ENCODE measurements at places on chromosomes 2 and 18.

DNA sequence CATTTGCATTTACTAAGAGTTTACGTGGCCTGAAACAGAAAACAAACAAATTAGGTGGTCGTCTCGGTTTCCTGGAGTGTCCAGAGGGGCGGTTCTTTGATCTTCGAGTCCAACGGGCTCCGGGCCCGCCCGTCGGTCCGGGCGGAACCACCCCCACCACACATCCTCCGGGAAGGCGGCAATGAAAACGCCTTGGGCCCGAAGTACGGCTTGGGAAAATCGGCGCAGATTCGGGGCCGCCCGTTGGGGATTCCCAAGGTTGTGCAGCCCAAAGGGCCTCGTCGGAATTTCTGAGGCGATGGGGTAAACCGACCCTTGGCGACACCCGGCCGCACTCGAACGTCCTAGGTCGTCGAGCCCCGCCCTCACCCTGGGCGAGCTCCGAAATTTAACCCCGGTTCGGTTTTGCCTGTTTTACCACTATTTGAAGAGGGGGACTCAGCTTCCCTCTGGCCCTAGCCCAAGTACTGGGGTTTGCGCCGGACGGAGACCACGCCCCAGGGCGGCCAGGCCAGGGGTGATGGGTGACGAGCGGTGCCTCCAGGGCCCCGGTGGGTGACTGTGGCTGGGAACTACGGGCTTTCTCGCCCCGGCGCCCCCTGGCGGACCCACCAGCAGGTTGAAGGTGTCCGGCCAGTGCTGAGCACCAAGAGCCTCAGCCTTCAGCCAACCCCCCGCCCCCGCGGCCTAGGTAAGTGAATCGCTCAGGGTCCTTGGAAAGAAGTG is 1.9 kb upstream of the CFAP53 start:
- peak; percentile 88 for DNase-seq

DNA sequence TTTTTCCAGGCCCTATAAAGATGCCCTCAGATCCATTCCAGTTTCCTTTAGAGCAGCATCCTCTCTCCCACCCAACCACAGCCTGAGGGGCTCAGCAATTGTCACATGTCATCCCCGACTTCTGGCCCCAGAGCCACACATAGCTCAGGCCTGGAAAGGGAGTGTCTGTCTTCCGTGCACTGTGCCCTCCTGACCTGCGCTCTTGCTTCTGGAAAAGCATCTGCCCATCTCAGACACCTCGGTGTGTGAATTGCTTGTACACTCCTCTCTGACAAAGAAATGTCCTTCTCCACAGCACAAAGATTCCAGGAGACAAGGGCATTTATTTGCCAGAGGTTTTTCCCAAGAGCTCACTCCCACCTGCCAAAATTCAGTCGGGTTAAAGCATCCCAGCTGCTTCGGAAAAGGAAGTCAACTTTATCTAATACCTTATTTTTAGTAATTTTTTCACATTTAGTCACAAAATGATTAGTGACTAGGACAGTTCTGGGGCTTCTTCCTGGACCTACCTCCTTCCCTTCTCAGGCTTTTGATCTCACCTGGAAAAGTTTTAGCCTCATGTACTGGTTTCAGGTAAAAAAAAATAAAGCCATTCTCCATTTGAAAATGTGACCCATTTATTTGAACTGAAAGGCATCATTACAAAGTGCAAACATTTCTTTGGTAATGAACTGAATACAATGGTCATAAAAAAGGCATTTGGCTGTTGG is 112.9 kb downstream of the PXDN start:
- DNase-seq: no peak

DNA sequence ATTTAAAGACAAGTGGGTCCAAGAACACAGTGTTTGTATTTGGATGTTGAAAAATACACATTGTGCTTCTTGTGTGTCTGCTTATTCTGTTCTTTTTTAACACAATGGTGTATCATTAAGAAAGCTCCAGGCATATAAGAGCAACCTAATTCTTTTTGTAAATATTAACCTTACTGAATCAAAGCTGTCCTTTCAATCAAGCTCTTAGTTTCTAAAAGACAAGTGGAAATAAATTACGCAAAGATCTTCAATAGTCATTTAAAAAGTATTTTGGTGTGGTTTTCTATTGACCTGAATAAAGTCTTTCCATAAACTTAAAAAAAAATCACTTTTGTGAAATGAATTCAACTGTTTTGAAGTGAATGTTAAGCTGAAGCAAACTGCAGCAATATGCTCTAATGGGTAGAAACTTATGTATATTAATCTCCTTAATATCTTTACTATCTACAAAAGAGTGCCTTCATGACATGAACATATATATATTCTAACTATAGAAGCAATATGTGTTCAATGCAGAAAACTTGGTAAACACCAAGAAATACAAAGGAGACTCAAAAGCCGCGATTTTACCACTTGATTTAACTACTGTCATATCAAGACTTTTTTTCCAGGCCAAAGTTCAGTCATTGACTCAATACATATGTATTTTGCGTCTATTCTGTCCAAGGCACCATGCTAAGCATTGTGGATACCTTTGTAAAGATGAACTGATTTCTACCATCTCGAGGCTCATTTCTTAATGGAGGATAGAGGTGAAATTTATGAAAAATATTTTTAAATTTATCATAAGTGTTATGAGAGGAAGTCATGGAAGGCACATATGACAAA is 97.7 kb downstream of the ARHGAP15 start:
- DNase-seq: no peak

DNA sequence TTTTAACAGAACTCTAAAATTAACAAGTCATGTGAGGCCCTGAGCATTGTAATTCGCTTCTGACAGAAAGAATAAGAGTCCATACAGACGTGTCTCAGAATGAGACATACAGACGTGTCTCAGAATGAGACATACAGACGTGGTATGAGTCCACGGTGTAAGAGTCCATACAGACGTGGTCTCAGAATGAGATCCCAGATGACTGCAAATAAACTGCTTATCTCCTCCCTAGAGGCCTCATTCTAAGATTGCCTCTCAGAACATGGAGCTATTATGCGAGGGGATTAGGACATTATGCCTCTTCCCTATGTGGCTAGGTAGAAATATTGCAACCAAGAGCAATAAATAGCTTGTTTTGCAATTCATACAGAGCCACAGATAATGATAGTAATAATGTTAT is 63.9 kb downstream of the NEB start:
- DNase-seq: no peak

- DNase-seq: peak; percentile 36
These were observed 1.1 kb downstream of the CYBRD1 start for GRCh38 chr2:171523088-171524017.

- DNase-seq: no peak
These were observed 5.8 kb downstream of the NEURL3 start for GRCh38 chr2:96499061-96499960.

DNA sequence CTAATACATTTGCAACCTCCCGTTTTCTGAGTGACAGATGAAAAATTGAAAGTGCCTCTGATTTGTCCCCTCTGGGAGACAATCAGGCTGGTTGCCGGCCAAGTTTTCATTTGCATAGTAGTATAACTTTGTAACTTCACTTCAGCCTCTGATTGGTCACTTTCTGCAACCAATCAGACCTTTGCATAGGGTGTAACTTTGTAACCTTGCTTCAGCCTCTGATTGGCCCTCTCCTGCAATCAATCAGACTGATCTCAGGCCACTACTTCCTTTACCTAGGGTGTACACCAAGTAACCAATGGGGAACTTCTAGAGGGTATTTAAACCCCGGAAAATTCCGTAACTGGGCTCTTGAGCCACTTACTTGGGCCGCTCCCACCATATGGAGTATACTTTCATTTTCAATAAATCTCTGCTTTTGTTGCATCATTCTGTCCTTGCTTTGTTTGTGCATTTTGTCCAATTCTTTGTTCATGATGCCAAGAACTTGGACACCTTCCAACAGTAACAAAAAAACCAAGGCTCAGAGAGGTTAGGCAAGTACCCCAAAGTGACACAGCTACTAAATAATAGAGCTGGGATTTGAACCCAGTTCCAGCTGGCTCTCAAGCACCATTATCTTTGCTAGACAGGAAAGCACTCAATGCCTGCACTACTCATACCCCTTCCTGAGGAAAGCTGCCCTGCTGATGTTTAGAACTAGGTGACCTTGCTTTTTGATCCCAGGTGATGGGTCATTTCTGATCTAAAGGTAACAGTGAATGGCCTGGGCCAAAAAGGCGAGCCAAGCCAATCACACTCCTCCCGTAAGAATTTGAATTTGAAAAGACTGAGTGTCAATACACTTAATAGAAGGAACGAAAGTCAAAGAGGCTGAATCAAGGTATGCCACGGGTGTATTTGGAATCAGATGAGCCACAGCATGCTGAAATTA is 10.9 kb upstream of the MYOM1 start:
- no peak for DNase-seq

Data from activated CD4-positive, alpha-beta T cell treated with anti-CD3 and anti-CD28 coated beads for 48 hours (primary cell).